ENCODE measurements at places on chromosomes 4 and X. TPM values are rescaled to one million over a fixed set of nuclear protein-coding genes. Genes with fewer than 3 reads are reported as not detected.

DNA sequence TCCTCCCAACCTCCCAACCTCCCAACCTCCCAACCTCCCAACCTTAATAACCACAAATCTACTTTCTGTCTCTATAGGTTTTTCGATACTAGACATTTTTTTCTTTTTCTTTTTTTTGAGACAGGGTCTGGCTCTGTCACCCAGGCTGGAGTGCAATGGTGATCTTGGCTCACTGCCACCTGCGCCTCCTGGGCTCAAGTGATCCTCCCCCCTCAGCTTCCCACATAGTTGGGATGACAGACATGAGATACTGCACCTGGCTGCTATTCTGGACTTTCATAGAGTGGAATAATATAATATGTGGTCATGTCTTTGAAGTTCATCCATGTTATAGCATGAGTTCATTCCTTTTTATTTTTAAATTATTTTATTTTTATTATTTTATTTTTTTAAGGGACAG, 39.5 kb upstream of the ZFX start:
- no peak for DNase-seq

DNA sequence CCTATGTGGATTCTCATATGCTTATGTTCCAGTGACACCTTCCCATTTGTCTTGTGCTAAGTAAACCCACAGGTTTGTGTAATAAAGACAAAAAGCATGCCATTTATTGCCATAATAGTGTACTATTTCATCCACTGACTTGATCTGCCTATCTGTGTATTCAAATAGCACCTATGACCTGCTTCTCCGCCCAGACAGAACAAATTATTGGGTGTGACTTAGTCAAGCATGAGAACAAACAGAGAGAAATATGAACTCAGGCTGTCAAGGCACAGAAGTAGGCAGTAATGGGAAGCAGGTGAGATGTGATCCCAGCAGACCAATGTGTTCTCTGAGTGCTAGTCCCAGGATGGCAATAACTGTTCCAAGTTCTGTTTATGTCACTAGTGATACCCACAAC, 25.4 kb downstream of the ELOVL6 start:
- no peak for DNase-seq

DNA sequence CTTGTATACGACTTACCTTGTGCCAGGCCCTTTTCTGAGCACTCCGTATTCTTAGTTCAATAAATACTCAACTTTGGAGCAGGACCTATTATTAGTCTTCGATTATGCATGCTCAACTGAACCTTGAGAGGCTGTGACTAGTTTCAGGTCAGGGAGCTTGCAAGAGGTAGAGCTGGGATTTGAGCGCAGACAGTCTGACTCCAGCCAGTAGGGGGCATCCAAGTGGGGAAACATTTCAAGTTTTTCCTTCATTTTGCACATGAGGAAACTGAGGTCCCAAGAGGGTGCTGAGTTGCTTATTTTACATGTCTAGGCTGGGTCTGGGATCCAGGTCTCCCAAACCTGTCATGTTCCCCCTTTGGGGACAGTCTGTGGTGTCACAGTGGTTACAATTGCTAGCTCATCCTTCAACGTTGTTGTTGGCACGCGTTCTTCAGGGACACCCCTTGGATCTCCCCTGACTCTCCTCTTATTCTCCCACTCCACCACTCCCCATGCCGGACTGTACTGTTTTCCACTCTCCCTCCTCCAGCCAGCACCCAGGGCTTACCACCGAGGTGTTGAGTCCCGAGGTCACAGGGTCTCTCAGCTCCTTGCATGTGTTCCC, 6.7 kb upstream of the PRICKLE3 start:
- DNase-seq: peak; percentile 52

DNA sequence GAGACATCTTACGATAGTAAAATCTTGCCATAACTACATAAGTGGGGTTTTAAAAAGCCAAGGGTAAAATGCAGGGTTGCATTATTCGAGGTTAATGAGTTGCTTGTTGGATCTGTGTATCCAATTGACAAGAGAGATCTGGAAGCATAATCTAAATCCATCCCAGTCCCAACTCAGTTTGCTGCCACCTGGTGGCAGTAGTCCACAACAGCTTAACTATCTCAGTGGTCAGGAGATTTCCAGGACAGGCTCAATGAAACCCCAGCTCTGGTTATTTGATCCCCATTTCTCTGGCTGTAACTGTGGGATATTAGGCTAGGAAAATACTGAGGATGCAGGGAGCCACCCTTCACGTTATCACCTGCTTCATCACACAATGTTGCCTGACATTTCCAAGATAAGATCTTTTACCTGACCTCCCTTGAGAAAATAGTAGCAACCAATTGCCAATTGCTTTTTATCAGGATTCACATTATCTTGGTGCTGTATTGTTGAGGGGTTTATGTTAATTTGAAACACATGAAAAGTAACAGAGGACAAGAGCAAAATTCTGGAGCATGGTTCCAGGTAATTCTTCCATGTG, 88.2 kb upstream of the TNIP3 start:
- peak; percentile 64 for DNase-seq

GRCh38 chr4:114015444-114015899, 36.0 kb upstream of the ARSJ start:
- DNase-seq: no peak

GRCh38 chr4:83258461-83258860, 26.1 kb downstream of the COQ2 start:
- no peak for DNase-seq

- DNase-seq: no peak
Measured at GRCh38 chr4:2753436-2753835, 2.7 kb downstream of the TNIP2 start.

GRCh38 chr4:134610172-134610571, 408.6 kb upstream of the PABPC4L start:
- no peak for DNase-seq

- peak; percentile 87 for DNase-seq
Measured at GRCh38 chr4:159175085-159175988, 72.5 kb downstream of the RAPGEF2 start.

DNA sequence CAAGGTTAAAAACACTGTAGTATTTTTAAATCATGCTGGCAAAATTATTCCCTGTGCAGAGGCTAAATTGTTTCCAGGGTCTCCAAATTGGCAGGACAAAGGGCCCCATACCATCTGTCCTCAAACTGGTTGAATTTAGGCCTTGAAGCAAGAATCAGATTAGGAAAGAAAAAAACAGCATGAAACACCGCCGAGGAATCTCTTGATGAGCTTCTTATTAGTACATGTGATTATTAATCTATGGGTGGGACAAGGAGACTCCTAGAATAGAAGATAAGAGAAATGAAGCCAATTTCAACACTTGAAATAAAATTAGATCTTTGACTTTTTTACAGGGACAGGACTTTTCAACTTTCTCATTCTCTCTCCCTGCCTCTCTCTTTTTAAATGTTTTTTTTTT, 7.1 kb upstream of the CLNK start:
- DNase-seq: peak; percentile 50

DNA sequence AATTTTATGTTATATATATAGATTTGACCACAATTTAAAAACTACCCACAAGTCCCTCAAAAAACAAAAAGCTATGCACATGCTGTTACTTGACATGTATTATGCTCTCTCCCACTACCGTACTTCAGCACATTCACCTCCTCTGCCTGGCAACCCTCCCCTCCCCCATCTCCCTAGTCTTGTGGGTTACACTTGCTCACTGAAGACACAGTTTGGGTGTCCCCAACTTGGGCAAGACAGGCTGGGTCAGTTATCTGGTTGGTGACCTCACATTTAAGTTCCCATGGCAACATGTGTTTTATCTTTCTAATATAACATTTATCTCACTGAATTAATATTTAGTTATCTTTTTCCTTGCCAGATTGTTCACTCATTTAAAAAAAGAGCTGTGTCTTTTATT, 32.7 kb downstream of the SEC24D start:
- no peak for DNase-seq

DNA sequence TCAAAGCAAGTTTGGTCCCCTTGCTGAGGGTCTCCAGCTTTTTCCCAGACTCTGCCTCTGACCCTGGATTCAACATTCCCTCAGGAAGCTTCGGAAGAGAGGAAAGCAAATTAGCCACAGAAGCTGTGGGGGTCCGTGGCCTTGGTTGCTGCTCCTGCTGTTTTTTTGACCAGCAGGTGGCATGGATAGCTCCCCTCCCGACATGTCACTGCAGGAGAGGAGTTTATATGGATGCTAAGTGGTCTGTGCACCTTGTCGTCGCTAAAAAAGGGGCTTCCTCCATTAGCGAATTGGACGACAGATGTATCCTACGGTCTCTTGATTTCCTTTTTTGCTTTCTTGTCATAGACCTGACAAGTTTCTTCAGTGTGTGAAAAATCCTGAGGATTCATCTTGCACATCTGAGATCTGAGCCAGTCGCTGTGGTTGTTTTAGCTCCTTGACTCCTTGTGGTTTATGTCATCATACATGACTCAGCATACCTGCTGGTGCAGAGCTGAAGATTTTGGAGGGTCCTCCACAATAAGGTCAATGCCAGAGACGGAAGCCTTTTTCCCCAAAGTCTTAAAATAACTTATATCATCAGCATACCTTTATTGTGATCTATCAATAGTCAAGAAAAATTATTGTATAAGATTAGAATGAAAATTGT, 70.2 kb downstream of the CD38 start:
- no peak for DNase-seq

- no peak for DNase-seq
Measured at GRCh38 chr4:151953795-151954372, 193.1 kb upstream of the GATB start.

DNA sequence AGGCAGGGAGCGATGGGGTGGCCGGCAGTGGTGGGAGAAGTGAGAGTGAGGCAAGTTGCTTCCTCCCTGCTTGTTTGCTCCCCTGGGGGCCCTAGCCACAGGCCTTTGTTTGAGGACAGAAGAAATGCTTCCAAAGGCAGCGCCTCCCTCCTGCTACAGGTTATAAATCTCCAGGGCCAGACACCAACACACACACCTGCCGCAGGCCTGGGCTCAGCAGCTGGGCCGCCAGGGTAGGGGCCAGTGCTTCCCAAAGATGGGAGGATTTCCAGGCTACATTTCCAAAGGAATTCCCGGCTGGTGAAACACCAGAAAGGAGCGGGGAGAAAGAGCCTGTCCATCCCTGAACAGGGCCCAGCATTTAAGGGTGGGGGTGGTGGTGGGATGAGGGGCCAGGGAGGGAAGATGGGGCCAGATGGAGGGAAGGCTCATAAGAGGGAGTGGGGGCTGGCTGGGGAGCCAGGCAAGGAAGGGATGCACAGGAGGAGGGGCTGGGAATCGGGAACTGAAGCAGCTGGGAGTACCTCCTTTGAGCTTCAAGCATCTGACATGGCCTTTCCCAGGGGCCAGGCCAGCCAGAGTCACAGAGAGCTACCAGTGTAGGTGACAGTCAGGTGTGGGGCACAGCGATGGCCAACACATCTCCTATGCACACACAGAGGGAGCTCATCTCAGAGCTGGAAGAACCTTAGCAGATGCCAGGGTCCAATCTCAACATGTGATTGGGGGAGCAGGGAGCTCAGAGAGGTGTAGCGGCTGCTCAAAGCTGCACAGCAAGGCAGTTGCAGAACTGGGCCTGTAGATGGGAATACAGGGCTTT, 143.9 kb downstream of the PJA1 start:
- DNase-seq: no peak

DNA sequence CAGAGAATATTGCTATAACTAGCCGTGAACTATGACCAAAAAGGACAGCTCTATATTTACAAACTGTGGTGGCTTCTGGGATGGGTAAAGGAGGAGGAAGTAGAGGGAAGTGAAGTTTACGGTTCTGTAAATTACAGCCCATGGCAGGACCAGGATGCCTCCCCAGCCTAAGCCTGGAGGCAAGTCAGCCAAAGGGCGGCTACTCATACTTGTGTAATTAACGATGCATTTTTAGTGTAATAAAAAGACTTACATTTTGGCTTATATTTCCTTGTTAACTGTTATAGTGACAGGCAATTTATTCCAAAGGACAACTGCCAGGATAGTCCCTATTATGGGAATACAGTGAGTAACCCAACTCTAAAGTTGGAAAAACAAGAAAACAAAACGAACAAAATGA, 139.9 kb upstream of the OTUD4 start:
- DNase-seq: no peak

- no peak for DNase-seq
Measured at GRCh38 chr4:40622913-40623312, 6.8 kb downstream of the RBM47 start.

DNA sequence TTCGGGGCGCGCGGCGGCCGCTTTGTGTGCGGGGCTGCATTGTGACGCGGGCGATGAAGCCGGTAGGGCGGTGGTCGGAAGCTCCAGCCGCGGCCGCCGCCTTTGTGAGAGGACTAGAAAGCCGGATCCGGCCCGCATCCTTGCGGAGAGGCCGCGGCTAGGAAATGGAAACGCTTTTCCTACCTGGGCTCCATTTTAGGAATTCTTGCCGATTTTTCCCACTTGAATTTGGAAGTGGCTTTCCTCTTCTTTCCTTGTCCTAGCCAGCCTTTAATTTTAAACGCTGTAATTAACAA, 708 bp downstream of the TMSB4X start:
- no peak for DNase-seq

DNA sequence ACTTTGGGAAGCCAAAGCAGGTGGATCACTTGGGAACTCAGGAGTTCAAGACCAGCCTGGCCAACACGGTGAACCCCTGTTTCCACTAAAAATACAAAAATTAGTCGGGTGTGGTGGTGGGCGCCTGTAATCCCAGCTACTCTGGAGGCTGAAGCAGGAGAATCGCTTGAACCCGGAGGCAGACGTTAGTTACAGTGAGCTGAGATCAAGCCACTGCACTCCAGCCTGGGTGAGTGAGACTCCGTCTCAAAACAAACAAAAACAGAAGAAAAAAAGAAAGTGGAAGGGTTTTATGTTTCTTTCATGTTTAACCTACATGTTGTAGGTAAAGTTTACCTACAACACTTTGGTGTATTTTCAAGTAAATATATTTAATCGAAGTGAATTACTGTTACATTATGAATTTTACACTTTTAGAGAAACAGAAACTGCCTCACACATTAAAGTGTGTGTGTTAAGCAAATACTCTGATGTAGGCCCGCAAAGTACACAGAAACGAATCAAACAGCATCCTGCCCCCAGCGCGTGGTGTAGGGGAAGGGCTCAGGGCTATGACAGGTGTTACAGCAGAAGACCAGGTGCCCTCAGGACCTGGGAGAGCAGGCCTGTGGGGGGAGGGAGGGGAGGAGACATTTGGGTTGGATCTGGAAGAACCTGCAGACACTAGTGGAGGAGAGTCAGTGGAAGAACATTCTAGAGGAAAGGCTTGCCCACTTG, 39.0 kb downstream of the PTTG2 start:
- no peak for DNase-seq

DNA sequence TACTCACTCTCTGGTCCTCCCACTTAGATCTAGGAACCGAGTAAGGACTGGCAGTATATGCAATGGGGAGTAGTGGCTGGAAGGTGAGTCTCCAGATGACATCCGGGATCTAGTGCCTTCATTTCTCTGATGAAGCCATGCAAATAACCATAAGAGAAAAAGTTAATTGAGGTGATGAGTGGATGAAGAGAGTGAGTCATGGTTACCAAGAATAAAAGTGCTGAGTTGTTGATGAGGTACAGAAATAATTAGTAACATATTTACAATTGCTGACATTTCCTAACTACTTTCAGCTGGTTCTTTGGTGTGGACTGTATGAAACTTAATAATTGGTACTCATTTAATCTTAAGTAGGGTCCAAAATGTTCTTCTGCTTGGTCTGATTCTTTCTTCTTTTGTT, 146.7 kb upstream of the PITX2 start:
- DNase-seq: no peak

GRCh38 chr4:108313546-108314339, 145.0 kb upstream of the LEF1 start:
- DNase-seq: no peak

Gene CXCL10
- polyA plus RNA-seq: not detected

Gene UNC5C
- 3.7 TPM for polyA plus RNA-seq

Gene SLC4A4
- 7.5 TPM for polyA plus RNA-seq

Gene NALF2
- polyA plus RNA-seq: 4.8 TPM

Gene NUDT11
- polyA plus RNA-seq: 17.4 TPM

Gene HMX1
- polyA plus RNA-seq: not detected

Gene RAI2
- polyA plus RNA-seq: 12.0 TPM

Gene DCAF4L1
- not detected for polyA plus RNA-seq

Gene MTNR1A
- polyA plus RNA-seq: not detected

Gene TXK
- polyA plus RNA-seq: not detected

All from brain (organoid and tissue), 16 donors.